GM10248 (cell line): ENCODE measurements at places on chromosomes 12 and 14.

- no peak for DNase-seq
Observed at GRCh38 chr12:52975820-52976573, 27.1 kb downstream of the KRT18 start.

DNA sequence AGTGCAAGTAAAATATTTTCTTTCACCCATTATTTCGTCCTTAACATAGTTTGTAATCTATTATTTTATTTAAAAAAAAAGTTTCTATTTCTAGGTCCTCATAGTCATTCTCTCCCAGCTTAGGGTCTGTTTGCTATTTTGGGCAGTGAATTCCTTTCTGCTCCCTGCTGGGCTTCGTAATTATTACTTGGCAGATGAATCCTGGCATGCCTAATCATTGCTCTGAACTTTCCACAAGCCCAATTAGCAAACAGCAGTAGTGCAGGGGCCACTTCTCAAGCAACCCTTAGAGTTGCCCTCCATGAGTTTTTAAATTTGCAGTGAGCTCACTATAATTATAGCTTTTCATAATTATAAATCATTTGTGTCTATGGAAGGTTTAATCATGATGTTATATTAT, 1378.3 kb upstream of the SEL1L start:
- DNase-seq: no peak

DNA sequence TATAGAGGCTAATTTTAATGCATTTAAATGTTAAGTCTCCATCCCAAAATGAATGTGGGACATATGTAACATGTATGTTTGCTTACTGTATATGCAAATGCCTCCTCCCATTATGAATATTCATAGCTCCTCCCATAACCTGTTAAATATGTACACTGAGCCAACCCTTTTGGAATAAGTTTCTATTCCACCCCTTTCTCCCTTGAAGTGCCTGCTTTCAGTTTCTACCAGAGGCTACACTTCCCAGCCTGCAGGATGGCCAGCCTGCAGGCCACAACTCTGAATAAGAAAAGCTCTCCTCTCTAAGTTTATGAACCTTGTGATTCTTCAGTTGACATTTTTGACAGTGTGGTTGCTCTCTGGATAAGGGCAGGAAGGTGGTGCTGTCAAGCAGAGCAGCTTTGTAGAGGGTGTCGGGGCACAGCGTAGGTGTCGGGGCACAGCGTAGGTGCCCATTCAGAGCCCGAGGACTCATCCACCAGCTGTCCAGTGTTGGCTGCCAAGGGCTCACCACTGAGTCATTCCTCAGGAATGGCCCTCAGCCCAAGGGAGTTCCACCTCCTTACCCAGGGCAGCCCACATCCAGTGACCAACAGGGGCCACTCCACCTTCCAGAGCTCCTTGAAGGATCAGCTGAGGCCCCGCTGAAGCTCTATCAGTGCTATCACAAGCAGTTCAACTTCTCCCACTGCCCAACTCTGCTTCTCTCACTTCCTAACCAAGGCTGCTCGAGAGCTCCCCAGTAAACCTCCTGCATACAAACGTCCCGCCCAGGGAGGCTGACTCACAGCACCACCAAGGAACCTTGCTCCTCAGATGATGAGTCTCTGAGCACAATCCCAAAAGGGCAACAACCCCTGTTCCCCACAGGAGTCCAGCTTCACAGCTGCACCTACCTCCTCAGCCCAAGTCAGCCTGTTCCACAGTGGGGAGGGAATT, 31.4 kb downstream of the VWF start:
- DNase-seq: no peak

- no peak for DNase-seq
Observed at GRCh38 chr12:9786726-9787717, 26.3 kb upstream of the CD69 start.

GRCh38 chr14:79749065-79749464, 462.2 kb downstream of the DIO2 start:
- DNase-seq: no peak

- DNase-seq: no peak
Observed at GRCh38 chr14:71004481-71004880, 97.2 kb downstream of the PCNX1 start.

DNA sequence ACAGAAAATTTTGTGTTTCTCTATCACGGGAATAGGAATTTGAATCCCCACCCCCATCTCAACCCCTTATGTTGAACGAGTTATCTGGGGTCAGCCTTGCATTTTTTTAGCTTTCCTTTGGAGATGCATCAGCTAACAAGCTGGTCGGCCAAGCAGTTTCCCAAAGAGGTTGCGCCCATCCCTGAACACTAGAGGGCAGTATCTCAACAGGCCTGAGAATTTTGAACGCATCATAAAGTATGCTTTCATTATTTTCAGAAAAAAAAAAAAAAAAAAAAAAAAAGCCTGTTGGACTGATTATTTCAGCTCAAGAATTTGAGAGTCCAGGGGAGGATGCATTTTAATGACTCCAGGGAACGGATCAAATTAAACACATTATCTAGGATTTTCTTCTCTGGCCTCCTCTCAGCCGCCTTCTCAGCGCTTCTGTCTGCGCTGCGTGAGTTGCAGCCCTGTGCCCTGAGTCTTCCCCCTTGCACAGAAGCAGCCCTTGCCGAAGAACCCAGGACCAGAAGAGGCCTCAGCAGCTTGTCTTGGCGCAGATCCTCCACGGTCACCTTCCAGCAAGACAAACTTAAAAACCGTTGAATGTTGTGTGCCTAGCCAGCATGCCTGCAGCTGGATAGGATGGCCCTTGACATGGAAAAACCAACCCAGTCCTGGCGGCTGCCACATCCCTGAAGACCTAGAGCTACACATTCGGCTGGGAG, 76.6 kb upstream of the GZMB start:
- peak; percentile 62 for DNase-seq

DNA sequence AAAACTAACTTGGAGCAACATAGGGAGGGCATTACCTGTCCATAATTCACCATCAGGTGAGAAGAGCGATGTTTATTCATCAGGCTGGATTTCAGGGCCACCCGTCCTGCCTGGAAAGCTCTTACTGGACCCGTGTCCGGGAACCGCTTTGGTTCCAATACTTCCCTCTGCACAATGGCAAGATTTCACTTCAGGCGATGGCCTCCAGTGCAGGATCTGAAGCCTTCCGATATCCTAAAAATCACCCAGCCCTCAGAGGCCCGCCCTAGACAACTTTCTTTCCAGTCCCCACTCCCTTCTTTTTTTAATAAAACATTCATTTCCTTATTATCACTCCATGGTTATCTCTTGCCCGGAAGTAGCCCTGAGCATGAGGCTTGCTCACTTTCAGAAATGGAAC, 92.5 kb downstream of the BCL11B start:
- DNase-seq: no peak

GRCh38 chr12:124411953-124412645, 117.2 kb downstream of the RFLNA start:
- no peak for DNase-seq
